Smooth muscle cell of bladder (primary cell): ENCODE measurements at places on chromosomes 3 and 15. TPM values are rescaled to one million over a fixed set of nuclear protein-coding genes. Genes with fewer than 3 reads are reported as not detected.

Gene LRRC58
- total RNA-seq: 14.2 and 18.2 TPM in 2 replicates

Gene RNF7
- 29.1 and 35.1 TPM in 2 replicates for total RNA-seq

Gene SNTN
- total RNA-seq: not detected in 2 replicates

Gene EFCAB12
- total RNA-seq: under 0.01 and 0.09 TPM in 2 replicates

Gene TNK2
- 4.0 and 5.6 TPM in 2 replicates for total RNA-seq
